ENCODE measurements at places on chromosomes 4 and X.
A peak's percentile ranks its signal among the peaks of the same experiment; 100 is the strongest.

DNA sequence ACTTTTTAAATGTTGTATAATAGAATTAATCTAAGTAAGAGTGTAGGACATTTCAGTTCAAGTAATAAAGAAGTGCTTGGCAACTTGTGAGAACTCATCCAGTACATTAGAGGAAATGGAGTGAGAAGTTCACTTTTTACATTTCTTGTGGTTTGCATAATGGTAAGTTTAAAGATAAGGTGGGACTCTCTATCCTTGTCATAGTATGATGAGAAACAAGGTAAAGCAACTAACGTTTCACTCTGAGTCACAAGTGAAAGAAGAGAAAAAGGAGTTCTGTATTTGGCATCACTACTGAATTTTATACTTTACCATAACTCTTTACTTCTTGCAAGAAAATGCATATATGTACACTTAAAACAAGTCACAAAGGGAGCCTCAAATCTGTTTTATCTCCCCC, 219.4 kb downstream of the SLC4A4 start:
- DNase-seq: no peak

DNA sequence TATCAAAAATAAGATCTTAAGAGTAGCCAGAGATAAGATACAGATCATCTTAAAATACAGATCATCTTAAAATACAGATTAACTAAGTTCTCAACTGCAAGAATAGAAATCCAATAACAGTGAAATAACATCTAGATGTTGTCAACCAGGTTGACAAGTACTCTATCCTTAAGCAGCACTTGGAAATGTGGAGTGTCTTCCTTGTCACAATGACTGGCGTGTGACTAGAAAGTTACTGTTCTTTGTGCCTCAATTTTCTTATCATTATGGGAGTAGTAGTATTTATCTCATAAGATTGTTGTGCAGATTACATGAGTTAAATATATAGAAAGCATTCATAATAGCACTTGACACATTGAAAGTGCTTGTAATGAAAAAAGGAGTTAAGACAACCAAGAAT, 25.8 kb upstream of the HPGDS start:
- DNase-seq: no peak

GRCh38 chr4:32789026-32789608, 2068.9 kb downstream of the PCDH7 start:
- no peak for DNase-seq

- no peak for DNase-seq
These were observed 20.7 kb downstream of the ADH7 start for GRCh38 chr4:99414401-99414800.

DNA sequence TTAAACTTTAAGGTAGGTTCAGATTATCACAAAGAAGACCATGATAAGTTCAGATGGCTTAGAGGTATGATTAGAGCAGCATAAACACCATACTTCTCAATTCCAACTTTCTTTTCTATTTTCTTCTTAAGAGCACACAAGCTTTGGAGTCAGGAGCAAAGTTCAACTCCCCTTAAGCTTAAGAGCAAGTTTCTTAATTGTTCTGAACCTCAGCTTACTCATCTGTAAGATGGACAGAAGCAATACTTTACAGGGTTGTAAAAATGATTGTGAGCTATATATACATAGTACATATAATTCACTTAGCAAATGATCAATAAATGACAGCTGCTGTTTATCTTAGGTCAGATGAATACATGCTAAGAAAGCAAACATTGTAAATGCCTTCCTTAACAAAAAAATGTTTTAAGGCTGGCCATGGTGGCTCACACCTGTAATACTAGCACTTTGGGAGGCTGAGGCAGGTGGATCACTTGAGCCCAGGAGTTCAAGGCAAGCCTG, 25.0 kb upstream of the RPS3A start:
- no peak for DNase-seq

DNA sequence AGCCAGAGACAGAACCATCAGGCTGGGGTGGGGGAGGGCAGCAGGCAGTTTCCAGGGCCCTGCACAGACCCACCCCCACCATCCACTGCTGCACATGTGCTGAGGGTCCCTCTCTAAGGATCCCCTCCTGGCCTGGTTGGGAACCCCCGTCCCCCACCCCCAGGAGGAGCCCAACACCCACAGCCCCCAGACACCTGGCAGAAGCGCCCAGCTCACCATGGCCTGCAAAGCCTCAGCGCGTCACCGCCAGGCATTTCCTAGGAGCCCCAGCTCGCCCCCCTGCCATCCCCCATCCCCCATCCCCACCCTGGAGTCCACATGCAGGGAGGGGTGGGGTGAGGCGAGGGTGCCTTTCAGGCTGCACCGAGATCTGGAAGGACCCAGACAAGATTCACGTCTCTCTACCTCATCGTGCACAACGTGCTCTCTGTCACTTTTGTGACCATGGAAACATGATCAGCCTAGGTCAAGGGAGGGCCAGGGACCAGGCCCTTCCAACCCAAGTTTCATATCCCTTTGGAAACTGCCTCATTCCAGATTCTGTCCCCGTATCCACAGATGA, 9.3 kb downstream of the MXD4 start:
- DNase-seq: no peak

- DNase-seq: no peak
These were observed 105.3 kb upstream of the NKX1-1 start for GRCh38 chr4:1511441-1512041.

DNA sequence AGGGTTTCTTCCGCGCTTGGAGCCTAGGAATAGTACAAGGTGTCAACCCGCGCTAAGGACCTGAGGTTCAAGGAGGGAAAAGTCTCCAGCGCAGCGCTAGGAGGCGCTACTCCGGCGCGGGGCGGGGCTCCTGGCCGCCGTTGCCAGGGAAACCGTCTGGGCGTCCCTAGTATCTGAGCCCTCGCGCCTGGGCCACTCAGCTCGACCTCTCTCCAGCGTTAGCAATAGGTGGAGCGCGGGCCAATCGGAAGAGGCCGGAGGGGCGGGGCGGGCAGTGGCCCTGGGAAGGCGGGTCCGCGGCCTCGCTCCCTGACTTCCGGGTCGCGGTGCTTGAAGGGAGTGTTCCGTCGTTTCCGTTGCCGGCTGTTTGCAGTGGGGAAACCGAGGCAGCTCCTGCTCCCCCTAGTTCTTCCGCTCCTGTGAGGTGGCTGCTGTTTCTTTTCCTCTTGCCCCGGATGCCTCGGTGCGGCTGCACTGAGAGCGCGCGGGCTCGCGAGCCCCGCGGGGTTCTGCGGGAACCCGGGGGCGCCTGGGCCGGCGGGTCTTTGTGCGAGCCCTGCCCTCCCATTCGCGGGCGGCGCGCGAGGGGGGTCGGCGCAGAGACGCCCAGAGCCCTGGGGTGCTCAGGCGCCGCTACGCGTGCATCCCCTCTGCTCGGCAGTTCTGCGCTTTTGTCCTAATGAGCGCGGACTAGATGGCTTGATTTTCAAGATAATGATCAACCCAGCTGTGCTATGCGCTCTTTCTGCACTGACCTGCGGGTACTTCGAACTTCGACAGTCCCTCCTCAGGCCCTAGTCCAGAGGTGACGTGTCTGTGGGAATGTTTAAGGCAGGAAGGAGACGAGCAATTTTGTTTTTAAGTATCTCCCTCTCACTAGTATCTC, at the start of gene ELMOD2:
Gene ELMOD2 (plus strand): TSS at position 312 of the 886 bp plus-strand sequence. CDS start 1,261 bp downstream, outside the sequence.
- DNase-seq: peak; percentile 60

DNA sequence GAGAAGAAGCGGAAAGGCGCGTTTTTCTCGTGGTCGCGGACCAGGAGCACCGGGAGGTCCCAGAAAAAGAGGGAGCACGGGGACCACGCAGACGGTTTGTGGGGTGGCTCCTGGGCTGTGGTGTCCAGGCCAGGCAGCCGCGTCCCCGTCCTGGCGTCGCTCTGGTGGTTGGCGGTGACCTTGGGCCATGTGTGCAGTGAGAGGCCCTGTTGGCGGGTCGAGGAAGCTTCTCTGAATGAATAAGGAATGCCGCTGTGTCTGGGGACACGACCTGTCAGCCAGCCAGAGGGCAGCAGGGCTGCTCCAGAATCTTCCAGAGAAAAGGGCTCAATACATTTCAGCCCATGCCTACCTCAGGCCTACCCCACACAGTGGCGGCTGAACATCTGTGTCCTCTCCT, 24.3 kb upstream of the HGFAC start:
- no peak for DNase-seq

GRCh38 chr4:112901962-112902411, 147.5 kb upstream of the ANK2 start:
- no peak for DNase-seq

- DNase-seq: no peak
These were observed 31.9 kb downstream of the ADD1 start for GRCh38 chr4:2875556-2875955.

DNA sequence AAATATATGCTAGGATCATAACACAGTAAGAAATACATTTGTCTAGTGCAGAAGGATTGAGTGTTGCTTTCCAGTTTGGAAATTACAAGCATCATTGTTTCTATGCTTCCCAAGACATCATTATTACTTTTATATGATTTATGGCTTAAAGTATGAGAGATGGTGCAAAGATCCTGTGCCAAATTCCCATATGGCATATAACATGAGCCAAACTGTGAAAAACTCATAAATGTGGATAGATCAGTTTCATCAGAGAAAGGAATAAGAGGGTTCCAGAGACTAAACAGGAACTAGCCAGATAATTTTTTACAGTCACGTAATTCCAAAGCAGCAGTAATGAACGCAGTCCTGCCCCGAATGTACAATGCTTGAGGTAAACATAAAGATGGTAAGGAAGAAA, 126.3 kb downstream of the PRDM5 start:
- DNase-seq: no peak

DNA sequence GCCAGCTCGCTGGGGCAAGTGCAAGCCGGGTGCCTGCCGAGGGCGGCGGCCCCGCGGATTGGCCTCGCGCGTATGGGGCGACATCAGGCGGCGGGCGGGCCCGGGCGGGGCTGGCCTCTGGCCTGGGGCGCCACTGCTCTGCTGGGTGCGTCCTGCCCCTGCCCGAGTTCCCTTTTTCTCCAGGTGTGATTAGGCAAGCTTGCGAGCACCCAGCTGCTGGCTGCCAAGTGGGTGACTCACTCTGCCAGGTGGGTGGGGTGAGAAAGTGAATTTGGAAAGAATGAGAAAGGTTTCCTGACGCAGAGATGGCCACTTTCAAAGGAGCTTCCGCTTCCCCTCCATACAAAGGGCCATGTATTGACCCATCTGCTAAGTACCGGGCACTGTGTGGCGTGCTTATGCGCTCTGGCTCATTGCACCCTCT, 32.5 kb downstream of the FGFBP1 start:
- DNase-seq: no peak

DNA sequence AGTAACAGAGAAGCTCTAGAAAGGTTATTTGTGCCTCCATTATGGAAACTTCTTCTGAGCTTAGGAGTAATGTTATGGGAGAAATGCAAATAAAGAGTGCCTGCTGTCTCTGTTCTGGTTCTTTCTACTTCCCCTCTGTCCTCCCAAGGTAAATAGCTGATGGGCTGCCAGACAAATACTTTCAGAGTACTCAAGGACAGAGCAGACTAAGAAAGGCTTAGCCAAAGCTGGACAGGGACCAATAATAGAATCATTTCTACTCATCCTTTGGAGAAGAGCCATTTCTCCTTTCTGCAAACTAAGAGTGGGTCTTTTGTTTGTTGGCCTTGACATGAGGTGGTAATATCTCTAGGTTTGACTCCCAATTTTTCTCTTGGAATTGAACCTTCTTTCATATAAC, 136.1 kb downstream of the MID1IP1 start:
- DNase-seq: no peak

DNA sequence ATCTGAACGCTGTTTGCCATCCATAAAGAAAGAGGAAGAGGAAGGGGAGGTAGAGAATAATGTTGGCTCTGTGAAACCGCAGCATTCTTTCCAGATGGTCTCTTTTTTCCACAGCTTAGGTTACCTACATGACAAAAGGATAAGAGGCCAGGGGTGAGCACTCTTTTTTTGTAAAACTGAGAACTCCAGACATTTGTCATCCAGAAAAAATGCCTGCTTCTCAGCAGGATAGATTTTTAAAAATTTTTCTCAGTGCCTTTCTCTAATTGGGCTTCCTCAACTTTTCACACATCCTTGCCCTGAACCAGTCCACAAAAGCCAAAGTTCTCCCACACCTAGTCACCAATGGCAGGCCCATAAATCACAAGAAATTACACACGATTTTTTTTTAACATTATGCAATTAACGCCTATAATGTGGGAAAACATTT, 158.1 kb upstream of the TENM3 start:
- DNase-seq: no peak

DNA sequence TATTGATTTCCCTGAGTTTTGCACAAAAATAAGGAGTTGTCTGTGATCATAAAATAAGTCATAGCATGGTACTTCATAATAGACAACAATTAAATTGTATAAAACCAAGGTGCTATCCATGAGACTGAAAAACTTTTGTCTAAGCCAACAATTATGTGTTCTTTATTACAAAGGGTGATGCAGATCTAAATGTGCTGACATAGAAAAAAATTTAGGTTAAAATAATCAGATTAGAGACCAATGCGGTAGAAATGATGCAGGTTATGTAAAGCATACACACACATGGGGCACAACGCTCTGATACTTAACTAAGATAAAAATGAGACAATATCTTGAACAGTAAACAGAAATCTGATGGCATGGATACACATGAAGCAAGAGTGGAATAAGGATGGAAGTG, 113.3 kb downstream of the PWWP3B start:
- DNase-seq: no peak

- no peak for DNase-seq
These were observed 353.9 kb downstream of the AFF2 start for GRCh38 chrX:148854306-148854705.

GRCh38 chrX:108537005-108537404, 97.4 kb downstream of the COL4A5 start:
- peak; percentile 27 for DNase-seq

GRCh38 chr4:2587213-2587823, 50.9 kb downstream of the FAM193A start:
- no peak for DNase-seq

- no peak for DNase-seq
These were observed 97.7 kb upstream of the PTPN13 start for GRCh38 chr4:86496094-86497080.

DNA sequence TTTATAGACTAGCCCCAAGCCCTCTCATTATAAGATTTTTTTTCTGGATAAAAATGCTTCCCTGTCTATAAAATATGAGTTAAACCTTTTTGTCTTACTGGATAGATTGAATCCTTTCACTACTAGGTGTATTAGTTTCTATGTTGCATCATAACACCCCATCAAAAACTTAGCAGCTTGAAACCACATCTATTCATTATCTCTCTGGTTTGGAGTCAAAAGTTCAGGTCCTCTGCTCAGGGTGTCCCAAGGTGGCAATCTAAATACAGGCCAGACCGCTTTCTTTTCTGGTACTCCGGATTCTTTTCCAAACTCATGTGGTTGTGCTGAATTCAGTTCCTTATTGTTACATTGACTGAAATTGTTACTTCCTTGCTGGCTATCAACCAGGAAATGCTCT, 515.5 kb downstream of the PDHA2 start:
- DNase-seq: no peak

- DNase-seq: no peak
These were observed 892.8 kb upstream of the DIAPH2 start for GRCh38 chrX:95791876-95792275.

DNA sequence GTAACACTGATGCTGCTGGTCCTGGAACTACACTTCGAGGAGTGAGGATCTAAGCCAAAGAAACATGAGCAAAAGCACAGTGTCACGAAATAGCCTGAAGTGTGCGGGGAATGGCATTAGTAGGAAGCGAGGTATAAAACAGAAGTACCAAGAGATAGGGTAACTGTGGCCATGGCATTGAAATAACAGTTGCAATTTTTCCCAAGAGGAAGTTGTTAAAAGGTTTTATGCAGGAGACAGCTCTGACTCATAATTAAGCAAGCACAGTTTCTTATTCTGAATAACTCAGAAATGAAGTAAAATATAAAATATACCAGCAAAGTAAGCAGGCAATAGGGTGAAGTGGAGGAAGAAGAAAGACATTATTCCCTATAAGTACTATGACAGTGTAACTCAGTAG, 90.3 kb upstream of the TMEM150C start:
- no peak for DNase-seq

- no peak for DNase-seq
These were observed 131.5 kb upstream of the NDP start for GRCh38 chrX:44104699-44105098.
